ENCODE measurements at places on chromosomes 3 and 15.

GRCh38 chr3:184945886-184946625 lies 134.1 kb downstream of the VPS8 start:
- no peak for DNase-seq

DNA sequence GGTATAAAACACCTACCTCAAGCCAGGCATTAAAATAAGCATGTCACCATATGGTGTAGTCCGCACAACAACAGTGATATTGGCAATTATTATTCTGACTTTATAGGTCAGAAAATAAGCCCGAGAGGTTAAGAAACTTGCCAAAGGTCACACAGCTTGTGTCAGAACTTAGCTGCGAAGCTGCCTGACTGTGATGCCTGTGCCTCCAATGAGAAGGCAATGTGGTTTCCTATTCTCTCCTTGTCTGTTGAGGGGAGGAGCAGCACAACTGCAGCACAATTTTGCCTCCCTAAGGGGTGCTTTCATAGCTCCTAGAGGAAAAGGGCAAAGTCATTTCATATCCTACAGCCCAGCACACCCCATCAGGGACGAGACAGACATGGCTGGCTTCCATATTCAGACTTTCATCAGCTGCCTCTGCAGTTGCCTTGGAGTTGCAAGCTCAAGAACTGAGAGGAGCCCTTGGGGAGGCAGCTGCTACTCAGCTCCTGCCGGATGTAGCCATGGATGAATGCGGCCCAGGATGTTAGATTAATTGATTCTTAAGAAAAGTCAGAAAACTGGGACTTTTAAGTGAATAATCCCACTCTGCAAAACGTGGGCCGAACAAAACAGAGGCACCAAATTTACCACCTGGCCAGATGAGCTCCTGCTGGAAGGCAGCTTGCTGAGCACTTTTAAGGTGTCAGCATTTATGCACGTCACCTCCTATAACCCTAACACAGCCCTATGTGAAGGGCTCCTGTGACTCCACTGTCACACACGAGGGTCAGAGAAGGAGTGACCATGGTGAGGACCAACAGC lies 38.5 kb downstream of the MYO5C start:
- DNase-seq, result no peak

DNA sequence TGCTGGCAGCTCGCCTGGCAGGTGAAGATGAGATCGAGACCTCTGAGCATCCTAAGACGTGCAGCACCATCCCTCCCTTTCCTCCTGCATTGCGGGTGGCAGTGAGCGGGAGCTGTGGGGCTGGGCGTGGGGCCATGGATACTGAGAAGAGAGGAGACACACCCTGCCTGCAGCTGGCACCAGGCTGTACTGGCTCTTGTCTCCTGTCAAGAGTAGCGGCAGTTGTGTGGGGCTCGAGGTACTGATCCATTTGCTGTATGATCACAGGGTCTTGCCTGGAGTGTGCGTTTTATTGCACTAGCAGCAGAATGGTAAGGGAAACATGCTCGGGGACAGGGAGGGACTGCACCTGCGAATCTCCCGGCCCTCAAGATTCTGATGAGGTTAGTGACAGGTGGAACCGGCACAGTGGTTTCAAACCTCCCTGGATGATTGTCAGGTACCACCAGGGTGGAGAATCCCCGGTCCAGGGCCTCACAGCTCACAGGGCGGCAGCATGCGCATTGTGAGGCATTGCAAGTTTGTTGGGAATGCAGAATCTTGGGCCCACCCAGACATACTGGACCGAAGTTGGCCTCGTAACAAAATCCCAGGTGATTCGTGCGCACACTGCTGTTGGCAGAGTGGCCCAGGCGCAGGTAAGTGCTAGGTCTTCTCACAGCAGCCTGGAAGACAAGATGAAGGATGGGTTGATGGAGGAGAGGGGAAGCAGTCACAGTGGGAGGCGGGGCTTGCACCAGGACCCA lies 14.1 kb downstream of the SYNM start:
- no peak for DNase-seq

DNA sequence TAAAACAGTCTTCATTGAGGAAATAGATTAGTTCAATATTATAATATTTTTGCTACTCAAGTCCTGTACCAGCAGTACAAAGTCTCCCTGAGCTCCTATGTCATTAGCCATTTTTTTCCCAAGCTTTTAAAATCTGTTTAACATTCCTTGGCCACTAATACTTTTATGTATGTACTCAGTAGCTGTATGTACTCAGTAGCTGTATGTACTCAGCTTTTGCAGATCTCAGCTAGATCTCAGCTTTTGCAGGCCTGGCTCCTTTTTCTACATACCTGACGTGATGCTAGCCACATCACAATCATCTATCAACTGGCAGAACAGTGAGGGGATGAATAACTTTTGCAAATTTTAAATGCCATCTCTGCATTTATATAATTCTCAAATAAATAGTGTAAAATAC lies 13.8 kb downstream of the SLC9C1 start:
- no peak for DNase-seq

- DNase-seq, result no peak
Measured at GRCh38 chr15:34782901-34783300, 12.4 kb downstream of the ACTC1 start.

DNA sequence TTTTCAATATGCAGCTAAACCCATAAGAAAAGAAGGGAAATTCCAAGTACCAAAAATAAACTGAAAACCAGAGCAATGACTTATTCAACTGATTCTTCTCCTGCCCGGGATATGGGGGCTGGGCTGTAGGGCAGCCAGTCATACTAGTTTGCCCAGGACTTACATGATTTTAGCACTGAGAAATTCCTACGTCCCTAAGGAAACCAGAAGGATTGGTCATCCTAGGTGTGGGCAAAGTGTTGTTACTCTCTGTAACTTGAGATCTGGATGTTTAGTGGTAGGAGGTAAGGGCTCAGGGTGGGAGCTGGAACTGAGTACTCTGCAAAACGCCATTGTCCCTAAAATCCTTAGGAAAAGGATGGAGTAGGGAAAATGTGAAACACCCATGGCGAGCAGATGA lies 1.2 kb upstream of the DAZL start:
- no peak for DNase-seq

- no peak for DNase-seq
Measured at GRCh38 chr3:73228437-73228836, 167.0 kb downstream of the EBLN2 start.

DNA sequence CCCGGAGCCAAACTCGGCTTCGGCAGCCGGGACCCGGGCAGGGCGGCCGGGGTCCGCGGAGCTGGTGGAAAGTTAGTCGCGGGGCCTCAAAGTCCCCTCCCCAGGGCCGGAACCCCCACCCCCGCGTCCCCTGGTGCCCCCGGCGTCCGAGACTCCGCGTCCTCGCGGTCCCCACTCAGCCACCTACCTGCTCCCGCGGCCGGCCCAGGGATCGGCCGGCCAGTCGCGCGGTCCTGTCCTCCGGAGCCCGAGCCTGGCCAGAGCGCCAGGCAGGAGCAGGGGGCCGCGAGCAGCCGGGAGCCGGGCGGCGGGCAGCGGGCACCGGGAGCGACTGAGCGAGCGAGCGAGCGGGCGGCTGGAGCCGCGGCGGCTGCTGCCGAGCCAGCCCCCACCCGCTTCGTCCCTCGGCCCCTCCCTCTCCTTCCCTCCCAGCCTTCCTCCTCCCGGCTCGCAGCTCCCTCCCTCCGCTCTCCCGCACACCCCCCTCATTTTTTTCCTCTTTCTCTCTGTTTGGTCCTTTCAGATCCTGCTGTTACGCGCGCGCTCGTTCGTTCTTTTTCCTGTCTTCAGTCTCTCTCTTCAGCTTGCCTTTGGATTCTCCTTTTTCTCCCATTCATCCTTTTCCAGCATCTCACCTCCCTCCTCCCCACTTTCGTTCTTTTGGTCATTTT lies at the start of gene MEGF11:
Gene MEGF11 (minus strand): TSS at position 333 of the 671 bp plus-strand sequence. CDS start 125,347 bp downstream, outside the sequence.
- no peak for DNase-seq

- DNase-seq, result no peak
Measured at GRCh38 chr15:70435872-70436271, 327.5 kb downstream of the UACA start.

GRCh38 chr15:89654847-89655805 lies at the start of gene KIF7:
KIF7 (minus strand) TSS chr15:89655467; CDS start chr15:89652930, 2,537 bp downstream.
- DNase-seq, result no peak

DNA sequence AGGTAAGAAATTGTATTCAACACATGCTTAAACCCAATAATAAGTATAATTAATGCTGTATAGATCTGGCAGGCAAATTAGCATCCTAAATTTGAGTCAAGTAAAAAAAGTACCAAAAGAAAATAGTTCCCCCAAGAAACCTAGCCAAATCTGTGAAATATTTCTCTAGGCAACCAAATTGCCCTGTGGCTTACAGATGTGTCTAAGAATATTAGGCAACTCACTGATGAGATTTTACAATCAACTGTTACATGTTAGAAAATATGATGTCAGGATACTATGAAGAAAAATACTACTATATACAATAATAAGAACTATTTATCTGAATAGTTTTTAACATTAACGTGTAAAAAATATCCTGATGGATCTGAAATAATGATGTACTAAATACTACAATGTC lies 397.1 kb downstream of the TIGIT start:
- DNase-seq, result no peak

DNA sequence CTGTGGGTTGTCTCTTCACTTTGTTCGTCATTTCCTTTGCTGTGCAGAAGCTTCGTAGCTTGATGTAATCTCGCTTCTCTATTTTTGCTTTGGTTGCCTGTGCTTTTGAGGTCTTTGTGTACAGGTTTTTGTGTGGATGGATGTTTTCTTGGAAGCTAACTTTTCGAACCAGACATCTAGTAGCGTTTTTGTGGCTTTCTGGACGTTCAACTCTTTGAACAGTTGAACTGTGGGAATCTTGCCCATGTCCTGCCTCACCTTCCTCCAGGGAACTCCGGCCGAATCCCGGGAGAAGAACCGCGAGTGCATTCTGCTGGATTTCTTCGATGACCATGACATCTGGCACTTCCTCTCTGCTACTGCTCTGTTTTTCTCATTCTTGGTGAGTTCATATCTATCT lies 70.6 kb downstream of the USF3 start:
- no peak for DNase-seq

DNA sequence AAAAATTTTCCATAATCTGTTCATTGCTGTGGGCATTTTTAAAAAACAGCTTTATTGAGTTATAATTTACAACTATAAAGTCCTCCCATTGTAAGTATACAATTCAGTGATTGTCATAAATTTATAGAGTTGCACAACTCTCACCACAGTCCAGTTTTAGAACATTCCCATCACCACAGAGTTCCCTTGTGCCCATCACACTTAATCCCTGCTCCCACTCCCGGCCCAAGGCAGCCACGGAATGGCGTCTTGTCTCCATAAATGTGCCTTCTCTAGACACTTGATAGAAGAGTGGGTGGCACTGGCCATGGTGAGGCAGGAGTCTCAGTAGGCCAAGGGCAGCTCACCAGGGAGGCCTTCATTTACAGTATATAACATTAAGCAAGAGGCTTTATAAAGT lies 6.3 kb downstream of the TSEN2 start:
- DNase-seq, result no peak

DNA sequence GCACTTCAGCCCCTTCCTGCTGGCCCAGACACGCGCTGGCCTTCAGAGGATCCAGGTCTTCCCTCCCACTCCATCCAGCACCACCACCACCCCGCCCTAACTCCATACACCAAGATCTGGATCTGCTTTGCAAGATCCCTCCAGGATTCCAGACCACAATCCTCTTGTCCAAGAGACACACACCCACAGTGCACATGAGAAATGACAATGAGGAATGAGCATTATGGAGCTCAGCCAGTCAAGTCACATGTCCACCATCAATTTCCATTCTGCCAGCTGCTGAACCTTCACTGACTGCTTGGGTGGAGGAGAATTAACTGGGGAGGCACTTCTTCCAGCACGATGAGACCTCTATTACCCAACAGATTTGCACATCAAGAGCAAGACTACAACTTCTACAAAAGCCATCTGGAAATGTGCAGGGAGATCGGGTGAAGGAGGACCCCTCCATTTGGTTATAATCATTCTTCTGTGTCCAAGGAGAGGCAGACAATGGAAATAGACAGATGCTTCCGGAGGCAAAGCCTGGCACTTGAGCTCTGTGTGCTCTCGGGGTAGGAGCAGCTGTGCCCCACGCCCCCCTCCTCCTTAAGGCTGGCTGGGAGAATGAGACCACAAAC lies 12.3 kb upstream of the SPATA12 start:
- DNase-seq, result no peak

- DNase-seq, result no peak
Measured at GRCh38 chr15:74206801-74207281, 4.3 kb upstream of the STRA6 start.

DNA sequence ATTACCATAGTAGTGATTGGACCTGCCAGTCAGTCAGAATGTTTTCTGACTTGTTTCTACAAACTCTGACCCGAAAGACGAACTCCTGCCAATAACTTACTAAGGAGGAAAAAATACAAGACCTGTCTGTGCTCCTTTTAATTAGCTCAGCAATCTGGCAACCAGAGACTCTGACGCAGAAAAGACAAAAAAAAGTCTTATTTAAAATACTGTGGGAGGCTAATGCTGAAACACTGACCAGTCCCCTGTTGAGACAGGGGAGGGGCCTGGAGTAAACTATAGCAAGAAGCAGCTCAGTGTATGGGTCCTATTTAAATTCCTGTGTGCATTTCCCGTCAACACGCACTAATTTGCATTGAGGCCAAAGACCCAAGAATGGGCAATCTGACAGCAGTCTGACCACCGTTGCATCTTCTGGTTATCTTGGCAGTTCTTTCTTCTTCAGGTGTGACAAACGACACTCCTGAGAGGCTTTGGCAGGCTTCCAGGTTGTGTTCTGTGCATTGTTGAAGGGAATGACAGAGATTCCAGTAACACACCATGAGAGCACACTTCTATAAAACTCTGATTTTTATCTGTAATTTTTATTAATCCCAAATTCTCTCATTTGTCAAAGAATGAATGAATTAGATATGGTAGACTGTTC lies 1114.3 kb downstream of the IGSF11 start:
- DNase-seq, result no peak

- no peak for DNase-seq
Measured at GRCh38 chr3:99858469-99858868, 40.8 kb downstream of the CMSS1 start.

DNA sequence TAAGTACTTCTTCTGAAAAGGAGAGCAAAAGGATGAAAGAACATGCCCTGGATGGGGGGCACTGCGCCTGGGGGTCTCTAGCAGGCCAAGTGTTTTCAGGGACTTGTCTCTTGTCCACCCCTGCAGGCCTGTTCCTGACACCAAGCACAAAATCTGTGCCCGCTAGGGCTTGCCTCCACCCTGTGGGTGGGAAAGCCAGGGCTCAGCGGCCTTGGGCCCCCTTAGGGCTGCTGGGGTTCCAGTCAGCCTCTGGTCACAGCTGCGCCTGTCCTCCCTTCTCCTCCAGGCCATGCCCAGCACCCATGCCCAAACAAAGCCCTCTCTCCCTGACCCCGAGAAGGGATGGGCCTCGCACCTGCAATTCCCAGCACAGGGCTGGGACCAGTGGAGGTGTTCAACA lies 71.1 kb upstream of the TRPM1 start:
- DNase-seq, result no peak

- no peak for DNase-seq
Measured at GRCh38 chr3:186354100-186354499, 7.9 kb downstream of the DGKG start.
